Fibroblast of lung (primary cell): ENCODE measurements at places on chromosomes 2 and 18. TPM values are rescaled to one million over a fixed set of nuclear protein-coding genes. Genes with fewer than 3 reads are reported as not detected.

MDH1B gene
- total RNA-seq, result 0.99 and 1.8 TPM in 2 replicates

CLIP4 gene
- 123 and 127 TPM in 2 replicates for total RNA-seq

MARCHF4 gene
- total RNA-seq, result 0.26 and 1.3 TPM in 2 replicates

SLC14A1 gene
- 2.3 and 31.0 TPM in 2 replicates for total RNA-seq

DNA sequence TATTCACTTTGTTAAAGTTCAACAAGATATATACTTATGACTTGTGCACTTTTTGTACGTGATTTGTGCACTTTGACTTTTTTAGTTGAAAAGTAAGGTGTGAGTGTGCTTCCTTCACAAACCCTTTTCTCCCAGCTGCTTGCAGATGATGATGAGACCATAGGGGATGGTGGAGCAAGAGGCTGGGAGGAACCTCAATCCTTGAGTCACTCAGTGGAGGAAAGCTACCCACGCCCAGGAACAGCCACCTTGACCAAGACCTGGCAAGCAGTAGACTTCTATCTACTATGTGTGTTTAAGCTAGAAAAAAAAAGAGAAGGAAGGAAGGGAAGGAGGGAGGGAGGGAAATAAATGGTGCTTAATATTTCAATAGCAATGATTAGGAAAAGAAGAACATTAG lies 25.2 kb upstream of the TAF1B start:
- no peak for DNase-seq

- DNase-seq, result no peak
These were observed at the start of gene KIF1A for GRCh38 chr2:240819858-240820606. KIF1A (minus strand) TSS chr2:240820219; CDS start chr2:240797752, 22,467 bp downstream.

EML6 gene
- total RNA-seq, result 0.26 and 1.3 TPM in 2 replicates

- peak; percentile 30 for DNase-seq
These were observed 106.2 kb downstream of the KCTD1 start for GRCh38 chr18:26442126-26442525.

GRCh38 chr2:215839309-215839708 lies 174.0 kb downstream of the MREG start:
- no peak for DNase-seq

DNA sequence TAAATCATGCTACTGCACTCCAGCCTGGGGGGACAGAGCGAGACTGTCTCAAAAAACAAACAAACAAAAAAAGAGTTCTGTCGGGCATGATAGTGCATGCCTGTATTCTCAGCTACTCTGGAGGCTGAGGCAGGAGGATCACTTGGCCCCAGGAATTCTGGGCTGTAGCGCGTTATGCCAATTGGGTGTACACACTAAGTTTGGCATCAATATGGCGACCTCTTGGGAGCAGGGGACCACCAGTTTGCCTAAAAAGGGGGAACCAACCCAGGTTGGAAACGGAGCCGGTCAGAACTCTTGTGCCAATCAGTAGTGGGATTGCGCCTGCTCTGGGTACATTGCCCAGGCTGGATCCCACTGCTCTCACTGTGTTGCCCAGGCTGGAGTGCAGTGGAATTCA lies 49.7 kb downstream of the SDC1 start:
- DNase-seq, result no peak

DNA sequence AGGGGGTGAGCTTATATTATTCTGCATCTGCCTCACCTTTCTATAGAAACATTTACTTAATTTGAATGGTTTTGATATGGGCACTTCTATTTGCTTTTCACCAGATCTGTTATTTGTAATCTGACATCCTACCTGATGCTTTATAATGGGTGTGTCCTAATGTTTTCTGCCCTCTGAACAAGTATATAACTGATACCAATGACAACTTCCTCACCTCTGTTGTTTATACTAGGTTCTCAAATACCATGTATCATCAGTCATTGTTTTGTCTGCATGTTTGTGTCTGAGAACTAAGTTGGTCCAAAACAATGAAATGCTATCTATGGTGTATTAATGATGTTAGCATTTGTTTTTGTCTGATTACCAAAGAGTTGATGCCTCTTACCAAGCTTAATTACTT lies 45.8 kb downstream of the ITGA6 start:
- DNase-seq, result no peak

AMER3 gene
- not detected in 2 replicates for total RNA-seq

- DNase-seq, result peak; percentile 82
These were observed 17.4 kb upstream of the MRPL33 start for GRCh38 chr2:27754138-27754588.

- DNase-seq, result no peak
These were observed 49.4 kb downstream of the TWIST2 start for GRCh38 chr2:238897122-238897880.

- no peak for DNase-seq
These were observed 10.1 kb downstream of the PTPN18 start for GRCh38 chr2:130365963-130366362.

DNA sequence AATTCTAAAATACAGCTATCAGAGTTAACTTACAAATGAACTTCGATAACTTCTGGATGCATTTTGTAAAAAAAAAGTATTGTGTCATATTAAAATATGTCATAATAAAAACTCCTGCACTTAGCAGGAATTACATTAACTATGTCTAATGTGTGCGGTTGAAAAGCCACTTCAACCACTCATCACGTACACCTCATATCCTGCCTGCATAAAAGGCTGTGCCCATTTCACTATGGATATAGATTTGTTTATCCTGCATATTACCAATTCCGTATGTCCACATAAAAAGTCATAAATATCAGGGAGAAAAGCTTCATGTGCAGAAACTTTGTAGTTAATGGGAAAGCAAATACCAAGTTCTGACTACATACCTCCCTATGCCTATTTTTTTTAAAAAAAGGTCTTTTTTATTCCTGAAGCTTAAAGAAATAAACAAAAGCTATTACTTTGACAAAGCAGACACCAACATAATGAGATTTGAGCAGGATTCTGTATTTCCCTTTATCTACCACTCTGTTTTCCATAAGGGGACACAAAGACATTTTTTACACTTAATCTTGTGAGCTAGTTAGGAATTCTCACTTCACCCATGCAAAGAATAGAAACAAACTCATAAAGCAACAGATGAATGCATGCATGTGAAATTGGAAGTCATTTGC lies 96.1 kb downstream of the PPP1R1C start:
- no peak for DNase-seq

KIAA2012 gene
- total RNA-seq, result under 0.01 TPM in 1 of 2 replicates, not detected in the other

UGT1A3 gene
- total RNA-seq, result not detected in 2 replicates

KIF5C gene
- 0.17 and 0.51 TPM in 2 replicates for total RNA-seq

DNA sequence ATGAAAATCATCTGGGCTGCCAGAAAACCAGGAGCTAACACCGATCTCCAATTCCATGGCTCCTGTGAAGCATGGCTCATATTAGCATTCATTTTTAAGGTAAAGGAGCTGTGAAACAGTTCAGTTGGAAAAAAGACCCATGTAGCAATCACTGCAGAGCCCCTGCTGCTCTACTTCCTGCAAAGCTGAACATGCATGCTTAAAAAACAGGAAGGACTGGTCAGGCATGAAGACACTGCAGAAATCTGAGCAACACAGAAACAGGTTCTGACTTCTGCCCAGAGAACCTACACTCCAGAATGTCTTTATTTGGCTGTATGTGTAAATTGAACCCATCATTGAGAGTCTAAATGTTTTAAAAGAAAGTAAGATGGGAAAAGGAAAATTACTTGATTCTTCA lies 950.6 kb downstream of the DCDC2C start:
- DNase-seq, result no peak
